Lower leg skin (tissue), 4 donors: ENCODE measurements at places on chromosomes 2 and 18.

DNA sequence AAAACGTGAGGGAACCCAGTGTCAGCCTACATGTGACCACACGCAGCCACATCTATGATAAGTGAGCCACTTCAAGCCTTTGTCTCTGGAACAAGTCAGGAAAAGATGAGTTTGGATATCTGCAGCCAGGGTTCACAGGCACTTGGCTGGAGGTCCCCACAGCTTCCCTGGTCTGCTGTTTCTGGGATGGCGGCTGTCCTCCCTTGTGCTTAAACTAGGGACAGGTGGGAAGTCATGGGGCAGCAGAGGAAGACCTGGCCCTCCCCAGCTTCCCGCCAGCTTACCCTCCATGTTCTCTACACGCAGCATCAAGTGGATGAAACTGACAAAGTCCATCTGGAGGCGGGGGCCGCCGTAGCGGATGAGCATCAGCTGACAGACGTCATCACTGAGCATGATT, 38.5 kb upstream of the GALNT14 start:
- DNase-seq, result no peak

GRCh38 chr2:74507926-74508520, 528 bp upstream of the PCGF1 start:
- DNase-seq, result no peak

DNA sequence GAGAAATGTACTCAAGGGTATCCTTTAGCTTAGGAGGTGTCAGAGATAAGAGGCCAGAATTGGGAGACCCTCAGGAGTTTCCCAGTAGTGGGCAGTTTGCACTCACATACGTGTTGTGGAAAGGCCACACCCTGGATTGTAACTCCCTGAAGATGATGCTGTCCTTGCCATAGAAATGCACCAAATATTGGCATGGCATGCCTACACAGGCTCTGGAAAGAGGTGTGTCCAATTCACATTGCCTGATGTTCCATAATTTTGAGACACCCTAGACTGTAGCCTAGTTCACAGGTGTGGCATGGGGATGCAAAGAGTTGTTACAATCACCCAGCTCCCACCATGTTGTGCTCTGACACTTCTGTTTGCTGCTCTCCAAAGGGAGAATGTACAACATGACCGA, 271.9 kb downstream of the CCDC85A start:
- no peak for DNase-seq

DNA sequence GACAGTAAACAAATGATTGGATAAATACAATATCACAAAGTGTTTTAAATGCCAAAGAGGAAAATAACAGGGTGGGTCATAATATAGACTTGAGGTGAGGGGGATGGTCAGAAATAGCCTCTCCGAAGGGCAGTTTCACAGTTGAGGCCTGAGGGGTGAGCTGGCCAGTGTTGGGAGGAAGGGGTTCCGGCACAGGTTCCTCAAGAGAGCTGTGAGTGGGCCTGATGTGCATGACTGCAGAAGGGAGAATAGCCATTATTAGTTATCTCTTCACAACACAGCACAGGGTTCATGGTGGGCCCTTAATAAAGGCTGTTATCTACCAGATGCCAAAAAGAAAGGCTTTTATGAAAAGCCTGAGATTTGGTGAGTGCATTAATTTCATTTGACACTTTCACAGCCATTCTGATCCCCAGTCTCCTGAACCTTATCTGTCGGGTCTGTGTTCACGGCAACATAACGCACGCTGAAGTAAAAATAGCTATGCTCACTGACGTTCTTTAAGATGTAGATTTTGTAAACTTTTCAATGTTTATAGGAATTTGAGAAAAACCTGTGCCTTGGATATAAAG, 39.6 kb downstream of the POLR1A start:
- DNase-seq, result peak; percentile 49

DNA sequence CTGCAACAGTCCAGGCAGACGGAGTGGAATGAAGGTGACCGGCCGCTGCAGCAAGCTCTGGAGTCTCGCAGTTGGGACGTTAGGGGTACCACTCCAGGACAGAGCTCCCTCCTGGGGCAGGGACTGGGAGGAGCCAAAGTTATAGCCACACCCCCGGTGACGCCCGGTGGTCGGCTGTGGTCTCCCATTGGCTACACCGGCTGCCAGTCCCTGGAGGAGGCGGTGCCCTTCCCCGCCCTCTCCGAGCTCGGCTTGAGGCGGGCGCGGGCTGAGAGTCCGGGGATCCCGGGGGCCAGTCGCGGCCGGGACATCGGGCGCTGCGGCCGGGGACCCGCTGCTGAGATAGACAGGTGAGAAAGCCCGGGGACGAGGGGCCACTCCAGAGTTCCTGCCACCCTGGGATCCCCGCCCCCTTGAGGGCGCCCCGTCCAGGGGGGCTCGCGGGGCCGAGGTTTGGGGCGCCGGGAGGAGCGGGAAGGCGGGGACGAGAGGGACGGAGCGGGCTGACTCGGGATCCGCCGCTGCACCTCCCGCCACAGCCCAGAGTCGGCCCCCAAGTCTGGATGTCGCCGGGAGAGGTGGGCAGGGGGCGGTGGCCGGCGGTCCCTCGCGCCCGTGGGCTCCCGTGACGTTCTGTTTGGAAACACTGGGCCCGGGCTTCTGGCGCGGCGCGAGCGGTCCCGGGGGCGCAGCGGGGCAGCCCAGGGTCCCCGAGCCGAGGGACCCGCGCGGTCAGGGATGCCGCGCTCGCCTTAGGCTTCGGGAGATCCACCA, at the start of gene PLEKHH2:
TSS of gene PLEKHH2 (plus strand) at position 231 of the 774 bp plus-strand sequence. CDS start 7,414 bp downstream, outside the sequence.
- DNase-seq, result peak; percentile 98

DNA sequence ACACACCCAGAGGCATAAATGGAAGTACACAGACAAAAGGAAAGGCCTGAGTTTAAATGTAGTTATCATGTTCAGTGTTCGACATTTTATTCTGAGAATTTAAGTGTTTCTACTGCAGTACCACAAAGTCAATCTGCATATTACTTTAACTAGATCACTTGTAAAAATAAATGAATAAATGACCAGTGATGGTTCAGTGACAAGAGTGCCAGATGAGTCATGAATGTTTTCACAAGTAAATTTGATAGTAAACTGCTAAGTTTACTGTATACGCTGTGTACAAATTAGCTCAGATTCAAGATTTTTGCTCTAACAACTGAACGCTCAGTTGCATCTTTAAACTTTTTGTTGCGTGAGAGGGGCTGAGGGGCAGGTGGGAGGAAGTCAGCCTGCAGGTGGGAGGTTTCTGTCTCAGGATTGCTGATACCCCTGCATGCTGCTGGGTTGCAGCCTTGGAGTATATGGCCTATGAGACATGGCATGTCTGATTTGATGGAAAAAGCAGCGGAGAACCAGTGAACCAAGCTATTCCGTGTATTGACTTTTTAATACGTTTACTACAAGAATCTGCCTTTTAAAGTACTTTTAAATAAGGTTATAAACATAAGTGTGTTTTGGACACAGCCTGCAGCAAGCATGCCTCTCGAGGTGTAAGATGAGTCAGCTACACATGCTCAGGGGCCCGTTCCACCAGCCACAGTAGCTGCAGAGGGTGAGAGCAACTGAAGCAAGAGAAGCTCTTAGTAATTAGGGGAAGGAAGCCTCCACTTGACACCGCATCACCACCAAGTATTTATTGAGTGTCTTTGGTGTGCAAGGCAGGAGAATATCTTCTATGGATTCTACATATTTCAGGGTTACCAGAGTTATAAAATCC, 245.1 kb downstream of the NEDD4L start:
- DNase-seq, result no peak

DNA sequence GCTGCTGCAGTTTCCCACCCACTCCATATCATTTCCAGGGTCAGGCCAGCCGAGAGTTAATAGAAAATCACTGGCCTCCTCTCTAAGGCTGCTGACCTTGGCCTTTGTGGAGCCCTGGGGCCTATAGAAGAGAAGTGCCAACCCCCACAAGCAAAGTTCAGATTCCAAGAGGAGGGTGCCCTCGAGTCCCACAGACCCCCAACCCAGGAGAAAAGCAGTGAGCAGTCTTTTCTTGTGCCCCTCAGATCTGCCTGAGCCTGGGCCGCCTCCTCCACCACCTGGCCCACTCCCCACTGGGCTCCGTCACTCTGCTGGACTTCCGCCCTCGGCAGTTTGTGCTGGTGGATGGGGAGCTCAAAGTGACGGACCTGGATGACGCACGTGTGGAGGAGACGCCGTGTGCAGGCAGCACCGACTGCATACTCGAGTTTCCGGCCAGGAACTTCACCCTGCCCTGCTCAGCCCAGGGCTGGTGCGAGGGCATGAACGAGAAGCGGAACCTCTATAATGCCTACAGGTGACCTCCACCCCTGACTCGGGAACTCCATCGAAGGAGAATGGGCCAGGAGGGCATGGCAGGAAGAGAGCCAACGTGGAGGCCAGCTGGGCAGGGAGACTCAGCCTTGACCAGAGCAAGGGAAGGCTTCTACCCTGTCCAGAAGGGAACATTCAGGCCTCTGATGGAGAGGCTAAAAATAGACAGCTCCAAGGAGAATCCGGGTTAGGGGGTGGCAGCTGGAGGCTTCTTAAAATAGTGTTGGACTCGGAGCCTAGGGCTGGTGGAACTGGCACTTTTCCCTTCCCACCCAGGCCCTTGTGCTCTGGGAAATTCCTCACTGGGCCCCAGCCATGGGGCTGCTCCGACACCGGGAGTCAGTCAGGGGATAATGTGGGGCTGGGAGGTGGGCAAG, 6.2 kb downstream of the PKDCC start:
- no peak for DNase-seq

DNA sequence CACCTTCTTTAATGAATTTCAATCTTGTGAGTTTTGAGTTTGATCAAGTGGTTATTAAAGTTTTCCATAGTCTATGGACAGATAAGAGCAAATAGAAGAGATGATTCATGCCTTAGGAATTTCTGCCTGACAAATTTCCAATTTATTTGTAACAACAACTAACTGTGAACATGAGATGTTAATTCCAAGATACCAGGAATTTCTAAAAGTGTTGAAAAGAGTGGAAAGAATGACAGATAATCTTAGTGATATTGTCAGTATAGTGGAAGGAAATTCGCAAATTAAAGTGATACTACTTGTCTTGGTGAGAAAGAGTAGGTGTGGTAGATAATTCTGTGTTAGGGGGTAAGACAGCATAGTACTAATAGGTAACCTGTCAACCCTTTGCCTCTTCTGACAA, 82.4 kb downstream of the AGPS start:
- no peak for DNase-seq

GRCh38 chr2:181354626-181355025, 102.6 kb upstream of the ITGA4 start:
- DNase-seq, result no peak

DNA sequence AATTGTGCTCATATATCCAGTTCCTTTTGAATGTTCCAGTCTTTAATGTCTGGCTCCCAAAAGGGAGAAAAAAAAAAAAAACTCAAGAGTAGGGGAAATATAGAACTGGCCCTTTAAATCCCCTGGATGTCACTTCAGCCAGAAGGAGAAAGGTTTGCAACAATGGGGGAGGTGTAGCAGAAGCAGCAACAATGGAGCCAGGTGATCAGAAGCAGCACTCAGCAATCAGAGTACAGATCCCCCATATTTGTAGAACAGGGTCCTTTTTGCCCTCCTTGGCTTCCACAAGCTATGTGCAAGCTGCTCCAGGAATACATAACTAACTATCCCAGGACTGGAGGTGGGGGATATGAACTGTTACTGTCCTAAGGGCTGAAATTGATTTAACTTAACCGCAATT, 25.8 kb upstream of the ZNF397 start:
- no peak for DNase-seq

DNA sequence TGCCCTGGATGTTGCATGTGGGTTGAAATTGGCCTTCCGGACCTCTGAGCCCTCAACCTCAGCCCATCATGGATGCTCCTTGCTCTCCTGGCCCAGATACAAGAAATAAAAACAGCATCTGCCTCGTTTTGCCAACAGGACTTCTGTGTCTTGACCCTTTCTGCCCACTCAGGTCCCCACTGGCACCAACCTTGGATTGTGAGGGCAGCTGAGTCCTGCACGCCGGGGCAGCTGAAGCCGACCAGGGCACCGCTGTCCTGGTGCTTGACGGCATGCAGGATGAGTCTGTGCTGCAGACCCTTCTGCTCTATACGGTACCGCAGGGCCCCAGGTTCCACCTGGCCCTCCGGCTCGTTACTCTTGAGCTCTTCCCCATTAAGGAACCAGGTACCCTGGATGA, 4.7 kb downstream of the OBSL1 start:
- no peak for DNase-seq

GRCh38 chr2:168192839-168193616, 54.4 kb downstream of the STK39 start:
- DNase-seq, result no peak

- DNase-seq, result no peak
Observed at GRCh38 chr18:41022484-41022883, 932.5 kb upstream of the PIK3C3 start.

DNA sequence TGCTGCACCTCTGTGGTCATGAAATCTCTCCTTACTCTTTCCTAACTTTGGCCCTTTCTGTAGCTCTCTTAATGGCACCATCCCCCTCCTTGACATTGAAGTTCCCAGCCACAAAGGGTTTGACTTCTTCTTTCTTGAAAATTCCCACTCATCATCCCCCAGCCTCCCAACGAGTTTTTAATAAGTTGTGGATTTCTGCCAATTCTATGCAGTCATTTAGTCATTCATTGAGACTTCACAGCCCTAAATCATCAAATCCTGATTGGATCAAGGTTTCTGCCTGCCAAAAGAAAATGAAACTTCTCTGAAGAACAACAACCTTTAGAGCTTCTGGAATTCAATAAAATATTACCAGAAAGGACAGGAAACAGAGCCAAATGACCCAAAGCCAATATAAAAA, 354.3 kb downstream of the CLIP4 start:
- no peak for DNase-seq

- no peak for DNase-seq
Observed at GRCh38 chr2:61658841-61659780, 121.0 kb upstream of the XPO1 start.

- DNase-seq, result no peak
Observed at GRCh38 chr2:104468846-104469245, 385.1 kb upstream of the POU3F3 start.

- no peak for DNase-seq
Observed at GRCh38 chr2:99879481-99879880, 262.9 kb downstream of the AFF3 start.

- no peak for DNase-seq
Observed at GRCh38 chr2:217199255-217199630, 339.4 kb upstream of the TNP1 start.

GRCh38 chr2:42736598-42737322, 27.2 kb downstream of the OXER1 start:
- DNase-seq, result no peak

DNA sequence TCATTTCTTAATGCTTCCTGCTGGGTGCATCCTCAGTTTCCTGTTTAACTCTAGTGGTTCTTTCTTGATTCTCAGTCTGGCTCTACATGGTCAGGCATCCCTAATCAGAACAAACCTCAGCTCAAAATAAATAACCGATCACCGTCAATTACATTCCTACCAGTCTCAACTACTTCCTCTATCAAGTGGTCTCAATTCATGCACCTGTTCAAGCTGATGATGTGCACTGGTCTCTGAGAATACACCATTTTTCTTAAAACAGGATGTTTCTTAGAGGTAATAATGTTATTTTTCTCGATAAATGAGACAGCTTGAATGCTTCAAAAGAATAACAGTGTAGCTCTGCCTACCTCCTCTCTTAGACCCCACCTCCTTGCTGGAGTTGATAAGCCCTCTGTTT, 420.9 kb downstream of the SOCS6 start:
- no peak for DNase-seq
